A549 treated with RU486 at 1 μM for 4 hours (cell line): ENCODE measurements at places on chromosomes 4 and X. TPM values are rescaled to one million over a fixed set of nuclear protein-coding genes. Genes with fewer than 3 reads are reported as not detected.

The FRAS1 gene
- total RNA-seq = 1.5 to 2.8 TPM (median 2.6 TPM) in 5 replicates

The XPNPEP2 gene
- total RNA-seq = not detected in 5 replicates

The MAGEA12 gene
- total RNA-seq = 0.08 to 0.20 TPM (median 0.13 TPM) in 4 of 5 replicates, not detected in the other

The CBLL2 gene
- total RNA-seq = not detected in 5 replicates

The CYSLTR1 gene
- total RNA-seq = not detected in 5 replicates

The SPANXC gene
- total RNA-seq = 0.65 to 1.3 TPM (median 0.81 TPM) in 3 of 5 replicates, not detected in the others

The ACSL1 gene
- total RNA-seq = 9.6 to 15.4 TPM (median 12.2 TPM) in 5 replicates

The CXorf49 gene
- not detected in 5 replicates for total RNA-seq

The FGFBP1 gene
- 3.7 to 4.5 TPM (median 4.3 TPM) in 5 replicates for total RNA-seq

The CSAG3 gene
- total RNA-seq = not detected in 5 replicates

The GIMD1 gene
- not detected in 5 replicates for total RNA-seq

The AGTR2 gene
- total RNA-seq = not detected in 5 replicates

The RBBP7 gene
- total RNA-seq = 156 to 183 TPM (median 165 TPM) in 5 replicates

The SCRG1 gene
- total RNA-seq = not detected in 5 replicates

The PRRG3 gene
- not detected in 5 replicates for total RNA-seq

The POU3F4 gene
- total RNA-seq = not detected in 5 replicates

The SMC1A gene
- 48.4 to 54.3 TPM (median 52.8 TPM) in 5 replicates for total RNA-seq

The ANXA3 gene
- 54.9 to 76.4 TPM (median 59.0 TPM) in 5 replicates for total RNA-seq

The ASB11 gene
- total RNA-seq = not detected in 5 replicates

The PSMD10 gene
- 73.1 to 84.9 TPM (median 81.9 TPM) in 5 replicates for total RNA-seq

The MAGEA8 gene
- total RNA-seq = not detected in 5 replicates

The CNKSR2 gene
- 2.4 to 3.1 TPM (median 2.6 TPM) in 5 replicates for total RNA-seq

The SLC4A4 gene
- 1.1 to 2.8 TPM (median 2.2 TPM) in 5 replicates for total RNA-seq

The PLP1 gene
- total RNA-seq = not detected in 5 replicates

The SPIN3 gene
- 6.1 to 8.5 TPM (median 6.8 TPM) in 5 replicates for total RNA-seq

The GAR1 gene
- total RNA-seq = 34.3 to 59.5 TPM (median 42.1 TPM) in 5 replicates

The BMX gene
- not detected in 5 replicates for total RNA-seq

The RHOXF2 gene
- not detected in 5 replicates for total RNA-seq

The AFM gene
- total RNA-seq = not detected in 5 replicates

The VCX2 gene
- not detected in 5 replicates for total RNA-seq
